CD4-positive, alpha-beta T cell treated with Interferon gamma for 1 hour (primary cell): ENCODE measurements at places on chromosomes 7 and 10.

GRCh38 chr7:26680587-26680986 is 183.8 kb downstream of the SKAP2 start:
- no peak for DNase-seq

DNA sequence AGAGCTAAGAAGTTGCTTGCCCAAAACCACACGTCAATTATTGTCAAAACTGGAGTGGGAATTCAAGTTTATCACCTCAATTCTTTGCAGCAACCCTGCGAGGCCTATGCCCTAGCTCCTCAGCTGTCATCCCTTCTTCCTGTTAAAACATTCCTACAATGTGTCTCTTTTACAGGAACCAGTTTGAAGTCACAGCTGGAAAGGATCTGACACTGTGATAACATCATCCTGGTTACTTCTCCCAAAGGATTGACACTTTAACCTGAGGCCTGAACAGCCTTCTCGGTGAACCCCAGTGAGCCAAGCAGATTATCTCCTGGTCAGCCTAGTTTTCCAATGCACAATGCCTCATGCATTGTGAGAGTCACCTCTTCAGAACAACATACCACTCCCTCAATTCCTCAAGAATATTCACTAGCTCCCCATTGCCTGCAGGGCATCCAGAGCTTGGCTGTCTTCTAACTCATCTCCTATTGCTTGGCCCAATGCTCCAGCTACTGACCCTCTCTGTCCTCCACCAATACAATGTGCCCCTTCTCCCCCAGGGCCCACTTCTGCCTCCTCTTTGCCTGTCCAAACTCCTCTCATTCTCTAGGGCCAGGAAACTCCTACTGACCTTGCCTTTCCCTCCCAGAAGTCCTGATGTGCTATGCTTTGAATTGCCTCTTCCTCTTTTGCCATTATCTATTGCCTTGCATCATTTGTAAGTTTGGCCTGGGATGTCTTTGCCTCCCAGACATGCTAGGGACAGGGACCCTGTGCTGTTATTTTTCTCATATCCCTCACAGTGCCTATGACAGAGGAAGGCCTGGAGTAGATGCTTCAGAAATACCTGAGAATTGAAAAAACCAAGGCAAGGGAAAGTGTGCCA is 10.4 kb upstream of the DLG5 start:
- DNase-seq, result no peak

- DNase-seq, result no peak
These were observed 48.1 kb downstream of the NRP1 start for GRCh38 chr10:33286157-33286934.

DNA sequence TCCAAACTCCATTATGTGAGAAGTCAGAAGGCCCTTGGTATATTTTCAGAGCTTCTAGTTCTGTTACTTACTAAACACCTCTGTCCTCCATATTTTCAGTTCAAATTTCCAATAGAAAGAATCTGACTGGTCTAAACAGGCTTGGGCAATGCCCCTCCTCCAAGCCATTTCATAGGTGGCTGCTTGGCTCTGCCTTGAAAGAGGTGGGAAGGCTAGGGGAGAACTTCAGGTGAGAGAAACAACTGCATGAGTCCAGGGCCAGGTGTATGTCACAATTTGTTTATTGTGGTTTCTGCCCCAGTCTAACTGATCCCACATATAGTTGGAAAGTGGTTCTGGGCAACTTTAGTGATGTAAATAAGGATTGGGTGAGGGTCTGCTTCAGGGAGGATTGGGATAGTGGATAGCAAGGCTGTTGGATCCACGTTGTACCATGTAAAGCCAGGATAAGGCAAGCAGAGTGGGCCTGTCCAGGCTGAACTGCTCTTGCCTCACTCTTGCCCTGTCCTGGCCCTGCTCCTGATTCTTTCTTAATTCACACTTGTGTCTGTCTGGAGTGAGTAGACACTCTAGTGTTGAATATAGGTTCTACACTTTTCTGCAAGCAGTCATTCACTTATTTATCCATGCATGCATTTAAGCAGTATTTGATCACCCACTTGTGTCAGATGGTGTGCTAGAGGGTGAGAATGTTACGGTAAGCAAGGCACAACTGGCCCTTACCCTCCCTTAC is 67.5 kb upstream of the COMTD1 start:
- DNase-seq, result no peak

DNA sequence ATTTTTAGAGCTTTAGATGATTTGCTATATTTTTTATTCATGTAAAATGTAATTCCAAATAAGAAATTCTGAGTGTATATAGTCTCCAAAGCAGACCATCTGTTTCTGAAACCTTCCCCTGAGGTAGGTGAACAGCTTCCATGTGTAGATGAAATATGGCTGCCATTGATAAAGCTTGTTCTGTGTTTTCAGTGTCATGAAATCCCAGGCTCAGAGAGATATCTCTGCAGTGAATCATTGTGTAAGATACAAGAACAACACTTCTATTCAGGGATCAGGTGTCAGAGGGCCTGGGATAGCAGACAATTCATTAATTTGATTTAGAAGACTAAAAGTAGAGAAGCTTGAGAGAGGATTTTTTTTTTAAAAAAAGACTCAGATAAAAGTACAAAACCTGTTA is 29.1 kb downstream of the ACTA2 start:
- no peak for DNase-seq

DNA sequence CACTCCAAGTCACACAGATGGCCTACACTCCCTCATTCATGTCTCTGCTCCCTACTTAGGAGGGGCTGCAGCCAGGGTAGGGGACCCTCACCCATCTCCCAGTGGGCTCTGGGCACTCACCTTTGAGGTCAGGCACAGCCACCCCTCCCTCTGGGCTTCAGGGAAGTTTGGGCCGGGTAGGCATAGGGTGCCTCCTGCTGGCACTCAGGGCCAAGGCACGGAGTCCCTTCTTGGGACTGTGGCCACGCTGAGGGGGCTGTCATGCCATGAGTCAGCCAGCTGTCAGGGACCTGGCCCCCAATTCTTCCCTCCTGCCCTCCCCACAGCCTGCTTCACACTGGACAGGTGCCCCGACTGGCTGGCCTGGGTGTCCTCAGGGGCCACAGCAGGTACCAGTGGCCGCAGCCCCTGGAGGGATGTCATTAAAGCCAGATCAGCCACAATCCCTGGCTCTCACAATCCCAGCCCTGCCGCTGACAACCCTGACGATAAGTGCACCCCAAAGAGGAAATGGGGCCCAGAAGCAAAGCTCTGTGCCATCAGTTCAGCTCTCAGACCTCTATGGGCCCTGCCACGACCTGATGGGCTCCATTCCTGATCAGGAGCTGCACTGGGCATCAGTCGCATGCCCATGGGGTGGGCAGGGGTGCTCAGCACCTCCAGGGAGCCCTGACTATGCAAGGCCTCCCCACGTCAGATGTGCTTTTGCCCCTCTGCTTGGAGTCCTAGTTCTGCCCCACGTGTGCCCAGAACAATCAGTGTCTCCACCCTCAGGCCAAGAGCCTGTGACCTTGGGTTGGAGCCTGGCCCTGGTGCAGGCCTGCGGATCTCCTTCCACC is 34.1 kb upstream of the RET start:
- no peak for DNase-seq
